Right cardiac atrium (tissue), 5 donors: ENCODE measurements at places on chromosomes 16 and 17.

- no peak for DNase-seq
Observed at GRCh38 chr16:68233835-68234187, 2.1 kb downstream of the ESRP2 start.

DNA sequence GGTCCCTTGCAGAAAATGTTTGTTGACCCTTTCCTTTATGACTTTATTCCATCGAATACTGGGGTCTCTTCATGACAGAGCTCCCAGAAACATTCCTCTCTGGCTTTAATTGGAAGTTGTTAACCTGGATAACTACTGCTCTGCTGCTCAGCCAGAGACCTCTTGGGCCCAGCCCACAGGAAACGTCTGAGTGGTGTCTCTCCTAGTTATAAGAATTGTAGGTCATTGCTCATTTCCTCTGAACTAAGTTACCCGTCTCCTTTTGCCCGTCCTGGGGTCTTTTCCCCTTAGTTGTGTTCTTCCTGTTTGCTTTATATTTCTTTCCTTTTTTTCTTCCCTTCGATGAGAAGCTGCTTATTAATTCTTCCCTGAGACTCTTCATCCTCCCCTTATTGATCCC, 9.0 kb downstream of the MAP2K6 start:
- no peak for DNase-seq

- DNase-seq = no peak
Observed at GRCh38 chr16:70770626-70771552, 30.1 kb downstream of the VAC14 start.

DNA sequence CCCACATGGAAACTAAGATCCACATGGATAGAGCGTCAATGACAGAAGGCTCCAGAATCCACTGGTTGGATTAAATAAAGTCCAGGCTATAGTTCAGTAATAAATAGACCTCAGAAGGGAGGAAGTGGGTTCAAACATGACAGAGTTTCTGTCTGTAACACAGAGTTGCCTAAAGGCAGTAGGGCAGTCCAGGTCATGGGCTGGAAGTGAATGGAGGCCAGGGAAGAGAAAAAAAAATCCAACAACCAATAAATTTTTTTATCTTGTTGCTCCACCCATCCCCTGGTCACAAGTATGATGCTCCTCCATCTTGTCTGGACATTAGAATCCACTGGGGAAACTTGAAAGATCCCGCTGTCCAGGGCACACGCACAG, 92.4 kb downstream of the RGS9 start:
- DNase-seq = no peak

DNA sequence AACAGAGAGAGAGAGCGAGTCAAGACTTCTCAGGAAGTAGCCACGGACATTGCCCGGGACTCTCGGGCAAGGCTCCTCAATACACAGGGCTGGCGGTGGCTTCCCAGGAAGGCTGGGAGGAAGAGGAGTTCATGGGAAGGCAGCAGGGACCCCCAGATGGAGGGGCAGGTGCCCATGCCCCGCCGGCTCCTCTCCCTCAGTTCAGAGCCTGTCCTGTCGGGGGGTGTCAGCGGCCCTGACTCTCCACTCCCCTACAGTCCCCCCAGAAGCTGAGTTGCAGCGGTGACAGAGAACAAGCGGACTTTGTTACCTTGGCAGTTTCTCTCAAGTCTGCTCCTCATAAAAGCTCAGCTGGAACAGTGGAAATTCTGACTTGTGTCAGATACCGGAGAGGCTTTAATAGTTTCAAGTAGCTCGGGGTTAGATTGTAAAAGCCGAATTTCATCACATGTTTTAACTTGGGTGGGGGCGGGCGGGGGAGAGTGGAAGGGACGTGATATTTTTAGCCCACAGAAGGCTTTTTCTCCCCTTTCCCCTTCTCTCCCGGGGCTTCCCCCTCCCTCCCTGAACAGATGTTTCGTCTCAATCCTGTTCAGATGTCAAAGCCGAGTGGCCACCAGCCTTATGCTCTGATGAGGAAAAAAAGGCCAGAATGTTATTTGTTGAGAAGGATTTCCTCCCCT, 65.2 kb downstream of the NKD1 start:
- peak; percentile 36 for DNase-seq

DNA sequence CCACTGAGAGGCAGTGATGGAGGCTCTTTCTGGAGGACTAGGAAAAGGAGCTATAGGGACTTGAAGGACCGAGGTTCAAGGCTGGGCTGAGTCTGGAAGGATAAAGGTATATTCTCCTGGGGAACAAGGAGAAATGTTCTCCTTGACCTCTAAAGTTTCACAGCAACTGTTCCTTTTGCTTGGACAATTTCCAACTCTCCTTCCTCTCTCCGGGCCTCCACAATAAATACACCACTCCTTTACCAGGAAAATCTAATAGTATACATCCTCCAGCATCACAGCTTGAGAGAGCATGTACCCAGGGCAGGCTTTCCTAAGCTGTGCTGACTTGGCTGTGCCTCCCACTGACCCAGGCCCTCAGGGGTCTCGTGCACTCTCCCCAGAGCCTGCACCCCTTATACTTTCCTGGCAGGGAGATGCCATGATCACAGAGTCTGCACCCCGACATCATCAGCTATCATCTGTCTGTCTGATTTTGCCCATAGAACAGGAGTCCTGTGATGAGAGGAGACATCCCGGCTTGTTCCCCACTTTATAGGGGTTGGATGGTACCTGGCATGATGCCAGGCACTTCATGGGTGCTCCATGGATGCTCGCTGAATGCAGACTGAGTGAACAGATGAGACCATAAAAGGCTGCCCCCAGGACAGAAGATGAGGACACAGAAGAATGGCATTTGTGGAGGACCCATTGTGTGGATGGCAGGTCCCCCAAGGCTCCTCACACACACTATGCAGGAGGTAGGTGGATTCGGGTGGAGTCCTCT, 582.6 kb upstream of the CDH5 start:
- no peak for DNase-seq
